Femur (tissue), 1 donor: ENCODE measurements at places on chromosomes 16 and 17.

DNA sequence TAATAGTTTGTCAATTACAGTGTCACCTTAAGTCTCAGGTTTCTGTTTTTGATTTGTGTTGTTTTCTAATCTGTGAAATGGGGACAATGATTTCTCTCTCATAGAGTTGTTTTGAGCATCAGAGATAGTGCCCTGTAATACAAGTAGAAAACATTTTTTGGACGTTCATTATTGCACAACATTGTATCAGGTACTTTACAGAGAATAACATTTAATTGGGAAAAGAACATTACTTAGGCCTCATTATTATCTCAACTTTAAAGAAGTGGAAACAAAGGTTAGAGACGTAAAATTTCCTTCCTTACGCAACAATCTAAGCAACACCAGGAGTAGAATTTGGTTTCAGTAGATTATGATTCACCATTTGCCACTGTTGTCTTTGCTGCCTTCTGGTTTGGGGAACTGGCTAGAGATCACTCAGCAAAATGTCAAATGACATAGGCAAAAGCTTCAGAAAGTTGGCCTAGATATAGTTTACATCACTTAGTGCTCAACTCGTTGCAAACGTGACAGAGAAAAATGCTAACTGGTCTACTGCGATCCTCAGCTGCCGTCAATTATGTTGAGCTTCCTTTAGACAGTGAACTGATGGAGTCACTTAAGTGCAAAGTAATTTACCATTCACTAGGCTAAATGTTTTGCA, 1026.8 kb downstream of the CDH11 start:
- DNase-seq: no peak

GRCh38 chr17:5581655-5582054, 2.7 kb downstream of the NLRP1 start:
- no peak for DNase-seq

- no peak for DNase-seq
These were observed 8.3 kb downstream of the SRP68 start for GRCh38 chr17:76063875-76064546.

GRCh38 chr16:57645691-57646387, 17.4 kb downstream of the ADGRG1 start:
- peak; percentile 73 for DNase-seq

GRCh38 chr17:64040206-64040605, 19.8 kb upstream of the ICAM2 start:
- DNase-seq: no peak

- DNase-seq: no peak
These were observed 92.5 kb downstream of the SDK2 start for GRCh38 chr17:73551759-73552158.

DNA sequence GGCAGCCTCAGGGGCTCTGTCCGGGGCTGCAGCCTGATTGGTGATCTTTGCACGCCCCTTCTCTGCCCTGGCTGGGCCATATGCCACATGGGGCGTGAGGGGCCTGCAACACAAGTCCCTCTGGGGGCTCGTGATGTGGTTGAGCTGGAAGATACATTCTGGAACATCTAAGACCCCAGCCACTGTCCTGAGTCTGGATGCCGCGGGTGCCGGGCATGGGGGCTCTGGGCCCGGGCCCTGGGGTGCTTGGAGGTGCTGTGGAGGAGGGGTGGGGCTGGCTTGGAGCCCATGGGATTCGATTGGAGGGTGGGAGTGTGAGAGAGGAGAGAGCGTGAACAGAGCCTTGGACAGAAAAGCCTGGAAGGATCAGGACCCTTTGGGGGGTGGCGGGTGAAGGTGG, 39.4 kb downstream of the JPH3 start:
- no peak for DNase-seq

- no peak for DNase-seq
These were observed 323.0 kb downstream of the CBLN1 start for GRCh38 chr16:48958681-48959080.

DNA sequence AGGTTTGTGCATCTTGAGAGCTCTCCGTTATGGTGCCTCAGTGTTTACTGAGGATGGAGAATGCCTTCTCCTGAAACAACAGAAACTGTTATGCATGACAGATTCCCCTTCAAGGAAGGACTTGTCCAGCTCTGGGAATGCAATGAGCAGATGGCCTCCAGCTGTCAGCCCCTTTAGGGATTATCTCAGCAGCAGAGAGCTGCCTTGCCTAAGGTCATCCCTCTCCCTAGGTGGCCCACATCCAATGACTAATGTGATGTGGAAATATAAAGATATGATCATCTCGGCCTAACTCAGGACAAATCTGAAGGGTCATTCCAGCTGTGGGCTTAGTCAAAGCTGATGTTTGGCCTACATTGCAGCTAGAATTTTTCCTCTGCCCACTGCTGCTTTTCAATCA, 214.3 kb upstream of the N4BP1 start:
- DNase-seq: no peak

DNA sequence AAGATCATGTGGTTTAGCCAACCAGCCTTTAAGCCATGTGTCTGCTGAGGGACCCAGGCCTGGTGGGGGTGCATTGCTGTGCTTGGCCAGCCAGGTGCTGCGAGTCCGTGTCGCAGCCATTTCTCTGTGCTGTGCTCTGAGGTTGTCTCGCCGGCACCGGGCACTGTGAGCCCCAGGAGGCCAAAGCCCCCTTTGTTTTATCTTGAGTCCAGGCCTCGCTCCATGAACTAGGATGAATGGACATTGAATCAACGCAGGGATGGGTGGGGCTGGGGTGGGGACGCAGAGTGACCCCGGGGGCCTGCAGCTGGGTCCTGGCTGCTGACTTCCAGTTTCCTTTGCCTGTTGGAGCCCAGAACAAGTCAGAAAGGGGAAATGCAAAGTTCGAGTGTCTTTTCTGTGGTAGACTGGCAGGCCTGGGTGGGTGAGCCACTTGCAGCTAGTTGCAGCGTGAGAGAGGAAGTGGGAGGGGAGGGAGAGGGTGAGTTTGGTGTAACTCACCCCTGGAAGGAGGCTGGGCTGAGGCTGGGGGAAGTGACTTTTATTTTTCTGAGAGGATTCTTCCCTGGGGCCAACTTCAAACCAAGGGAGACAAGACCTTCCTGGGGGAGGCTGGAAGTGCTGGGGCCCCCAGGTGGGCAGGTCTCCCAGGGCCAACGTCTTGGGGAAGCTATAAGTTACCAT, 324.7 kb downstream of the SEC14L1 start:
- DNase-seq: peak; percentile 81

DNA sequence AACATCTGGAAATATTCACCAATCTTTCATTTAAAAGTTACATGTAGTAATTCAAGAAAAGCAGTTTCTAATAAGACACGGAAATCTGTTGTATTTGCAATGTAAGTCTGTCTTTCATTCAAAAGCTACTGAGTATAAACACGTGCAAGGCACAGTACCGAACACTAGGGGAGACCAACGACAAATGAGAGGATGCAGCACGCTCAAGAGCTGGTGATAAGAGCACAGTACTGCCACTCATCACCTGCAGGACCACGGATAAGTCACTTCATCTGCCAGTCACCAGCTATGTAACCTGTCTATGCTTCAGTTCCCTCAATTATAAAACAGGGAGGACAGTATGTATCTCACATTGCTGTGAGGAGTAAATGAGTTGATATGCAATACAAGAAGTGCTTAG, 67.1 kb downstream of the CLEC18A start:
- no peak for DNase-seq

- no peak for DNase-seq
These were observed 52.4 kb upstream of the ENDOV start for GRCh38 chr17:80362428-80363119.
